Cardiac ventricle fibroblast (primary cell): ENCODE measurements at places on chromosomes 16 and 17. TPM values are rescaled to one million over a fixed set of nuclear protein-coding genes. Genes with fewer than 3 reads are reported as not detected.

TBC1D10B gene
- total RNA-seq: 33.1 and 39.3 TPM in 2 replicates

SEPTIN1 gene
- total RNA-seq: 0.50 TPM in 1 of 2 replicates, not detected in the other

FAM20A gene
- total RNA-seq: 62.7 and 70.0 TPM in 2 replicates

TPSG1 gene
- 0.15 TPM in 1 of 2 replicates, not detected in the other for total RNA-seq

SRCAP gene
- total RNA-seq: 21.4 and 34.3 TPM in 2 replicates
